ENCODE measurements at places on chromosomes 3 and 15. TPM values are rescaled to one million over a fixed set of nuclear protein-coding genes. Genes with fewer than 3 reads are reported as not detected.

PARP15 gene
- under 0.01 TPM for total RNA-seq

ABI3BP gene
- 26.6 TPM for total RNA-seq

LCTL gene
- total RNA-seq = 4.8 TPM

WDR82 gene
- 51.0 TPM for total RNA-seq

TMEM212 gene
- total RNA-seq = not detected

HRG gene
- not detected for total RNA-seq

SLC35G2 gene
- 11.3 TPM for total RNA-seq

FEZF2 gene
- total RNA-seq = not detected

CD200 gene
- total RNA-seq = 25.1 TPM

GPR62 gene
- not detected for total RNA-seq

XCR1 gene
- total RNA-seq = not detected

SLC12A1 gene
- under 0.01 TPM for total RNA-seq

NLGN1 gene
- 6.1 TPM for total RNA-seq

CFAP91 gene
- total RNA-seq = 0.85 TPM

SLC24A5 gene
- total RNA-seq = not detected

MCF2L2 gene
- 0.56 TPM for total RNA-seq

CLDN1 gene
- total RNA-seq = 2.0 TPM

NAALADL2 gene
- total RNA-seq = 7.3 TPM

MYL3 gene
- not detected for total RNA-seq

PIK3CA gene
- 29.7 TPM for total RNA-seq

MESP1 gene
- 0.28 TPM for total RNA-seq

FBLN2 gene
- total RNA-seq = 243 TPM

CASR gene
- not detected for total RNA-seq

PIGZ gene
- 1.5 TPM for total RNA-seq

ITIH1 gene
- total RNA-seq = 0.56 TPM

MYO1E gene
- total RNA-seq = 196 TPM

CPN2 gene
- not detected for total RNA-seq

ETV5 gene
- 30.2 TPM for total RNA-seq

MUC4 gene
- total RNA-seq = not detected

ACTC1 gene
- not detected for total RNA-seq

VIPR1 gene
- total RNA-seq = 7.7 TPM

USP50 gene
- total RNA-seq = not detected

ASB14 gene
- not detected for total RNA-seq

TNNC1 gene
- total RNA-seq = 2.5 TPM

RFTN1 gene
- 31.6 TPM for total RNA-seq

AMT gene
- 0.85 TPM for total RNA-seq

THRB gene
- total RNA-seq = 1.4 TPM

NR2E3 gene
- 0.38 TPM for total RNA-seq

DAPK2 gene
- total RNA-seq = 3.9 TPM

All from regular cardiac myocyte (primary cell).